ENCODE measurements at places on chromosomes 3 and 15.

GRCh38 chr3:46593274-46593862 is 19.0 kb upstream of the FAM240A start:
- DNase-seq = no peak

DNA sequence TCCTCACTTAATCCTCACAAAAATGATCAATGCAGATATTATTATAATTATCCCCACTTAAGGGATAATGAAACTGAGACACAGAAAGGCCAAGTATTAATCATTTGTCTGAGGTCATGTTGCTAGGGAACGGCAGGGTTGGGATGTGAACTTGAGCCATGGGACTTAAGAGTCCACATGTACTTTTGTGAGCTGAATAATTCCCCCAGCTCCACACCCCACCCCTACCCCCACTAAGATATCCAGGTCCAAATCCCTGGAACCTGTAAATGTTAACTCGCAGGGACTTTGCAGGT is 290.5 kb upstream of the GADL1 start:
- DNase-seq = no peak

DNA sequence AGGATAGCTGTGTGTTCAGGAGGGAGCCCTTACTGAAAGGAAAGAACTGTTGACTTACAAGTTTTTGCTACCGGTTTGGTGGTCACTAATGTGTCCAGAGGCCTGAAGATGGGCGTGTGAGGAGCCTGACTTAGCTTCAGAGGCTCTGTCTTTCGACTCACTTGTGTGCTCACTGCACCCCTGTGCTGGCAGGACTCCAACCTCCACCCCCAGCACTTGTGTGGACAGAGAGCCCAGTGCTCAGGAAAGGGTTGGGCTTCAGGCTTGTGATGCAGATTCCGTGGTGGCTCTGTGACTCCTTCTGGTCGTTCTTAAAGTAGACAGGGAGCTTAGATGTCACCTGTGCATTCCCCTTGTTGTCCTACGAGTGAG is 100.9 kb downstream of the PGPEP1L start:
- DNase-seq = no peak

- no peak for DNase-seq
These were observed 482.5 kb upstream of the TBL1XR1 start for GRCh38 chr3:177679568-177680471.
